ENCODE measurements at places on chromosomes 2 and 18.

DNA sequence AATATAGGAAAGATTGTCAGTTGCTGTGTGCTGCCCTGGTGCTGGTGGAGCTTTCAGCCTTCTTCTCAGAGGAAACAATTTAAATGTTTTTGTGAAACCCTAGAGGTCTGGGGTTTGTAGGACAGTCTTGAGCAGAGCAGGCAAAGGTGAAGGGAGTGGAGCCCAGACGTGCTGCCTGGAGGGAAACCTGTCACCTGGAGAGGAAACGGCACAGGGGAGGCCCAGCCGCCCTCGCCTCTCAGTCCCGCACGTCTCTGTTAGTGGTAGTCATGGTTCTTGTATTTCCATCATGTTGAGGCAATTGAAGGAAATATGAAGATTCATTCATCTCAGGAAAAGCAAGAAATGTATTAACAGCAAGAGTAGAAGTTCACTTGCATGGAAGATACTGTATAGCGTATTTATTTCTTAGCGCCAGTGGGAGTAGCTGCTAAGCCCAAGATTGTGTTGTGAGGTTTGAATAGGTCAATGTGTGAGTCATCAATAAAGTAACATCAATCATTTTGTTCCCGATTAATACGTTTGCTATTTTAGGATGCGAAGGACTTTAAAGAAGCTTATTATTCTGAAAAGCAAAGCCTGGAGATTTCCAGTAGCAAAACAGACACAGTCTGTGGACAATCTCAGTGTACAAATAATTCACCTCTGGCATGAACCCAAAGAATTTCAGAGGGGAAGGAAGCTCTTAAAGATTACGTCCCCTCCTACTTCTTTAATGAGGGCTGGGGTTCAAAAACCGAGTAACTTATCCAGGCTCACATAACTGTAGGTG lies 70.4 kb downstream of the LRRFIP1 start:
- DNase-seq = no peak

DNA sequence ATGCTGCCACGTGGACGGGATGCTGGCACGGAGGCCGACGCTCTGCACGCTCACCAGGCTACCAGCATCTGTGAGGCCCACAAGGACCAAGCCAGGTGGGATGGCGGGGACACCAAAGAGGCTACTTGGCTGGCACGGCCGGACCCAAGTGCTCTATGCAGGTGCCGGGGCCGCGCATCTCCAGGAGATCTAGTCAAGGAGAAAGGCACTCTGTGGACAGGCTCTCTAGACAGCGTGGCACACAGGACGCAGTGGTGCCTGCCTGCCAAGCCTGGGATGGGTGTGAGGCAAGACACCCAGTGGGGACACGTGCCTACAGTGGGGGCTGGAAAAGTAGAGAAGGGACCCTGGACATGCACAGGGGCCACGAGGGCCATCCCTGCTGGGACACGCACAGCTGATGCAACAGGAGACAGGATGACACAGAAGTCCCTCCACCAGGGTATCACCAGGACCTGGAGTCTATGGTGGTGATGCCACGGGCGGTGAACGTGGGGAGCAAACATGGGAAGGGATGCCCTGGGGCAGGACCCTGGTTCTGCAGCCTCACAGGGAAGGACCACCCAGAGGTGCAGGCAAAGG lies 28.5 kb downstream of the ZNF516 start:
- no peak for DNase-seq

DNA sequence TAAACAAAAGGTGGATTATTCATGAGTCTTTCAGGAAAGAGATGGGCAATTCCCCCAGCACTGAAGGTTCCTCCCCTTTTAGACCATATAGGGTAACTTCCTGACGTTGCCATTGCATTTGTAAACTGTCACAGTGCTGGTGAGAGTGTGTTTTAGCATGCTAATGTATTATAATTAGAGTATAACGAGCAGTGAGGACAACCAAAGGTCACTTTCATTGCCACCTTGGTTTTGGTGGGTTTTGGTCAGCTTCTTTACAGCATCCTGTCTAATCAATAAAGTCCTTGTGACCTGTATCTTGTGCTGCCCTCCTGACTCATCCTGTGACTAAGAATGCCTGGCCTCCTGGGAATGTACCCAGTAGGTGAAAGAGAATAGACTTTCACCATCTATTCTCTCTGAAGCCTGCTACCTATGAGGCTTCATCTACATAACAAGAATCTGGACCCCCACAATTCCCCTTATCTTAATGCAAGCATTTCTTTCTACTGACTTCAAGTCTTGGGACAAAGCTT lies 148.7 kb downstream of the CABLES1 start:
- peak; percentile 36 for DNase-seq

GRCh38 chr2:237894396-237894979 lies 35.1 kb downstream of the RAMP1 start:
- no peak for DNase-seq

DNA sequence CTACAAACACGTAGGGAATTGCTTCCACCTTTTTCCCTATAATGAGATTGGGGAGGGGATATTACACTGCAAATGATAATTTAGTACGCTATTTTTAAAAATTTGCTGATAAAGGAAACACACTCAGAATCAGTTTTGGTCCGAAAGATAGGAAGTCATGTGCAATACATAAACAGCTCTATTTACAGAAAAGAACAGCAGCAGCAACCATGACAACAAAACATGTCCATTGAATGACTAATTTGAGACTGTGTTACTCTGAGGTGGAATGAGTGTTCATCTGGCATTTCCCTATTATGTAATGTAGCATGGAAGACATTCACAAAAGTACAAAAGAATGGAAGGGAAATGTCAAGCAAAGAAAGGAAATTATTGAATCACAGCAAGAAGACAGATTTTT lies 337.2 kb downstream of the NBAS start:
- DNase-seq = no peak

GRCh38 chr2:168703926-168704325 lies 98.5 kb upstream of the NOSTRIN start:
- DNase-seq = no peak

DNA sequence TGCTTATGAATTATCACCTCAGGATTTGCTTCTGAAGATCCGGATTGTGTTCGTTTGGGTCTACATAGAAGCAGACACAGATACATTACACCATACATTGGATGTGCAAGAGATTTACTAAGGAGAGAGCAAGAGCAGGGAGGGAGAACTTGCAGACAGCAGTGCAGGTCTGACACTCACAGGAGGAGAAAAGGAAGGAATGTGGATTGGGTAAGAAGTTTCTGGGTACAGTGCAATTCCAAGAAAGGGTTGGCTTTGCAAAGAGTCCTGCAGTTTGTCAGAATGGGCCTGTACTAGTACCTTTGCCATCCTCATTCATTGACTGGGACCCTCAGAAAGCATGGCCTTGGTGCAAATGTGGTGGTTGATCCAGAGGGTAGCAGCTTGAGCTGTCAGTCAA lies 4.8 kb upstream of the THOC1 start:
- no peak for DNase-seq

DNA sequence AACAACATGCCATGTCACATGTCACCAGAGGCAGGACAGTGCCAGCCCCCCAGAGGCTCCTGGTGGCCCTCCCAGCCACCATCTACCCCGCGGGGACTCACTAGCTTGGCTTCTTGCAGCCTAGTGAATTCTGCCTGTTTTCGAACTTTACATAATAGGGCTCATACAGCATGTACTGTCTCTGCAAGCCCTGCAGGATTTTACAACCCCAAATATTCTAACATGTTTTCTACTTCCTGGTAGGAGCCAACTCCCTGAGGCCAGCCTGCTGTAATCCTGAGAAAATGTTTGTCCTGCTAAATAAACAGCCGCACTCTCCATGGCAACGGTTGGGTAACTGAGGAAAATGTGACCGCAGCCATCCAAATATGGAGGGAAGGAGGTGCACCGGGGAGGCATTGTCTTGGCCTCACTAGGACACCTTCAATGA lies 2.7 kb downstream of the PER2 start:
- no peak for DNase-seq

- DNase-seq = no peak
These were observed 40.5 kb upstream of the ATG16L1 start for GRCh38 chr2:233210843-233211547.

DNA sequence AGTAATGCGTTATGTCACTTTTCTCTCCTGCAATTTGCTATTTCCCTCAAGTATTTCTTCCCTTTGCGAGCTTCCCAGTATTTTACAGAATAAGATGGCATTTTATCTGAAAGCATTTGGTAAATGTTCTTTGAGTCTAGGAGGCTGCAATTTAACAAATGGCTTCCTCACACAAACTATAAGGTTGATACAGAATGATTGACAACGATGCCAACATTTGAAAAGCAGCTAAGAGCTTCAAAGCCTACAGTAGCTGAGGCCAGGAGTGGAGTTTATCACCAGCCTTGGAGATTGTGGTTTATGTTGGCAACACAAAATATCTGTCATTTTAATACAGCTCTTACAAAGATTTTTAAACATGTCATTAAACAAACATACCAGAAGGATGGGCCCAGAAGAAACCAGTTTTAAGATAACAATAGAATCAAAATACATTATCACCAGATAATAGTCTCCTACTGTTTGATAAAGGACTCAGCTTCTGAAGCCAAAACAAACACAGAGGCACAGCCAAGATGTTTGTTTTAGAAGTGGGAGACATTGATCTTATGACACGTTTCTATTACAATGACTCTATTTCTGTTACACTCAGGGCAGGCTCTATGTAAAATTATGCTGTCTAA lies 711.4 kb upstream of the ACVR2A start:
- DNase-seq = no peak

DNA sequence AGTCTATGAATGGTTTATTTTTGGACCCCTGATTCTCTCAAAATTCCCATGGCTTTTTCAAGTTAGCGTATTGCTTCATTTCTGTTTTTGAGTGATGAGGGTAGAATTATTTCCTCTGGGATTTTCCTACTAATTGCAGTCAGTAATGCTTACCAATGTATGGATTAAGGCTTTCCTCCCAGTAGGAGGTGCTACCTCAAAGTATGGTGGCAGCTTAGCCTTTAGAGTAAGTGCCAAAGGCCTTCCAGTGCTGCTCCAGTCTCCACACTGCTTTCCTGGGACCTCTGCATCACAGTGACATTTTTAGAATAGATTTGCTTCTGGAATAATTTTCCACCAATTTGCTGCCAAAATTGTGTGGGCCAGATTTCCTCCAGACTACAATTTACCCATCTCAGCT lies 16.2 kb upstream of the SSB start:
- DNase-seq = no peak

DNA sequence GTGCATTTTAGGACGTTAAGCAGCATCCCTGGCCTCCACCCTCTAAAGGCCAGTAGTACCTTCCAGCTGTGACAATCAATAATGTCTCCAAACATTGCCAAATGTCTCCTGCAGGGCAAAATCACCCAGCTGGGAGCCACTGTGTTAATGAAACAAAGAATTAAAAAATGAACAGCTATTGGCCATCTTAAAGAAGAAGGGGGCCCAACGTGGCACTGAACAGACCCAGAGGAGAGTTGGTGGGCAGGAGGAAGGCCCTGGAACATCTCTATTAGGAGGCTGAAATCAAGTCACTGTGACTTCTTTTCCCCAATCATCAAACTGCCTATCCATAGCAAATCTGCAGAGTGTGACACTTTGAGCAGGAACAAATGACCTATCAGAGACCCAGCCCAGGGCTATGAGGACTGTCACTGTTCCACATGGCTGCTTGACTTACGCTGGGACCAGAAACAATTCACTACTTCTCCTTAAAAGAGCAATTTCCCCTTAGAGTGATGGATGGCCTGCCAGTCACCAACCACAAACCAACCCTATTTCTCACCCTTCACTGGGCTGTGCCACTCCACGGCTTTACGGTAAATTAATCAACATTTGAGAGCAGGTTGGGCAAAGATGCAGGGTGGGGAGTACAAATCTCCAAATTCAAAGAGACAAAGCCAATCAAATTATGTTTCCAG lies 35.2 kb upstream of the TEX51 start:
- DNase-seq = no peak

GRCh38 chr2:232526372-232526941 lies 497 bp downstream of the CHRND start:
- DNase-seq = no peak

DNA sequence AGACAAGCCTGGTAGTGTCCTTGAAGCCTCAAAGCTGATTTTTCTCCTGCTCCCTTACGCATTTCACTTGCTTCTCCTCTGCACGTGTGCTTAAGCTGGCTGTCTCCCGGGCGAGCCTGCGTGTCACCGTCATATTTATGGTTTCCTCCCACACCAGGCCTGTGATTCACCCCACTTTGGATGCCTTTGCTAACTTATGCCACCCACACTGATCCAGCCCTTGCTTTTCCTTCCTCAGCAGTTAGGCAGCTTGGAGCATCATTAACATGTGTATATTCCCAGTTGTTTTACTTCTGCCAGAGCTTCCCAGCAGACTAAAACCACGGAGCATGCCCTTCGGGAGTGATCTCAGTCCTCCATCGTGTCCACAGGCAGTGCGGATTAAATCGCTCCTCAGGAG lies 2.2 kb downstream of the ST3GAL5 start:
- DNase-seq = no peak

- DNase-seq = no peak
These were observed 891 bp upstream of the EGR4 start for GRCh38 chr2:73294239-73294638.

DNA sequence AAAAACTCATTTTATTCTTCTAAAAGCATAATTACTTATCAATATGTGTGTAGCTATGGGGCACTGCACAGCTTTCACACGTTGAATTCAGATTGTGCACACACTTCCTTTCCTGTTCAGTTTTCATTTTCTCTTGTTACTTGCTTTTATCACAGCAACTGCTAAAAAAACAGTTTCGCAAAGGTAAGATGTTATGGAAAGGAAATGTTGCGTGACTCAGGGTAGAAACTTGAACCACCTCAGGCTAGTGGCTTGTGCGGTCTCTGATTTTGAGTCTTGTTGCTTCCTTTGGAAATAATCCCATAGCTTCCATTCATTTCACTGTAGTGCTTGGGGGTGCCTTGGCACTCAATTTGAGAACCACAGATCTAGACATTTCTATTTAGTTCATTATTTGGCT lies 171.9 kb downstream of the FMNL2 start:
- no peak for DNase-seq

GRCh38 chr2:134133622-134134312 lies 120.1 kb upstream of the MGAT5 start:
- DNase-seq = no peak

GRCh38 chr2:57181315-57182038 lies 865.1 kb upstream of the VRK2 start:
- no peak for DNase-seq

Data from WTC11 (cell line).